ENCODE measurements at places on chromosomes 4 and X.

DNA sequence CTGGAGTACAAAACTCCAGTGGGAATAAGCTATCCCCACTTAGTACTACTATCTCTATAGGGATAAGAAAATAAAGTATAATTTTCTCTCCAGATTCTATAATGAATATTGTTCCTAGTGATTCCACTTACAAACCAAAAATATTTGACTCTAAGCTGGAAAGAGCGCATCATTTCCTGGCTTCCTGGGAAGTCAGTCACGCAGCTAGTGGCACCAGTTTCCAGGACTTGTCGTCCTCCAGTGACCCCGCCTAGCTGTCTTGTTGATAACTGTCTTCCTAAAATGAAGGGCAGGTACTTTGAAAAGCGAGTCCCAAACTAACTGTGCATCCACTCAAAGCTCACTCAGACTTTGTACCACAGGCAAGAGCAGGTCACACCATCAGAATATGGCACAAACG, 39.3 kb downstream of the LNX1 start:
- no peak for DNase-seq

DNA sequence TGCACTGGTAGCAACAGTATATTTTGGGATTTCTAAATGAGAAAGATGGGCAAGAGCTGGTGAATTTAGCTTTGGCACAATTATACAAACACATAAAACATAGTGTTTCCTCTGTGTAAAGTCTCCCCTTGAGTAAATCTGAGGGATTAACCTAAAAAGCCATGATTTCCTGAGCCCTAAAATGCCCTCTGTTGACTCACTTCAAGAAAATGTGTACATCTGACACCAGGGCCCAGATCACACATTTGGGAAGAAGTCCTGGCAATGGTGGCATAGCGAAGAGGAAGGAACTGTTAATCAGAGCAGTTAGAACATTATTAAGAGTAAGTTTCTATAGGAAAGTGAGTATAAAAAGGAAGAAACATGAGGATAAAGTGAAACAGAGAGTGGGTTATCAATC, 338.5 kb downstream of the SPOCK3 start:
- DNase-seq, result no peak

DNA sequence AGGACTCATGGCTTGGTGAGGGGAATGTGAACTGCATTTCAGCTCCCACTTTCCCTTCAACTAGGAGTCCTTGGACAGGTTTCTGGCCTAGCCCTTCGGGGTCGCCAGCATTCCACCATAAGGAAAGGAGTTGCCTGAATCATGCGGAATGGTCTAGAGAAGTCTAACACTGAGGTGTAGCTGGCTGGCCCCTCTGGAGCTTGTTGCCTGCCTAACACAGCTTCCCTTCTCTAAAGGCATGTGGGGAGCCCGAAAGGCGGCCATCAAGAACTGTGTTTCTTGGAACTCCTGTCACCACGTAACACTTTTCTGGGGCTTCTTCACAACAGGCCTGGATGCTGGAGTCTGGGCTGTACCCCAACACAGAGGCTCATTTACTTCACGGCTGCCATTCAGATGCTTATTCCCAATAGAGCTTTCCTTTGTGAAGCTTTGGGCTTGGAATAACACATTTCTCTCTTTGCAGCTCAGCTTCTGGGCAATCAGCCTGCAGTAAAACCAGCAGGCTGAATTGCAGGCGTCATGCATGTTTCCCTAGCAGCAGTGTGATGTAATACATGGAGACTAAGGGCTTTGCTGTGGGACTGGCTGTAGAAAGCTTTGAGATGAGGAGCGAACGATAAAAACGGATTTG, 5.4 kb downstream of the GABRQ start:
- no peak for DNase-seq

DNA sequence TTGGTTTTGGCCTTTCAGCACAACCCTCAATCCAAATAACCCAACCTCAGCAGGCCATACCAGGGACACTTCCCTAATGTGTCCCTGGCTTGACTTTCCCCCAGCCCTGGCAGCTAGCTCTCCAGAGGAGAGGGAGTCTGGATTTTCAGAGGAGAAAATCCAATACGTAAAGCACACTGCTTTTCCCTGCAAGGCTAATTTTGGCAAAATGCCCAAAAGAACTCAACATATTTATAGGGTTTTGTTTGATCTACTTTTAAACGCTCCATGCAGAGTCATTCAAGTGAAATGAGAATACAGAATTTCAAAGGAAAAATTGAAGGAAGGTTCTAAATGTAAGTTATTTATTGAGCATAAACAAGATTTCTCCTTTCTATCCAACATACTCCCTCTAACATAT, 167.2 kb downstream of the SH3KBP1 start:
- DNase-seq, result no peak

- DNase-seq, result no peak
These were observed 146.3 kb downstream of the ZNF674 start for GRCh38 chrX:46398874-46399273.
